Epithelial cell of prostate (primary cell): ENCODE measurements at places on chromosomes 6 and 20.
A peak's percentile ranks its signal among the peaks of the same experiment; 100 is the strongest.

DNA sequence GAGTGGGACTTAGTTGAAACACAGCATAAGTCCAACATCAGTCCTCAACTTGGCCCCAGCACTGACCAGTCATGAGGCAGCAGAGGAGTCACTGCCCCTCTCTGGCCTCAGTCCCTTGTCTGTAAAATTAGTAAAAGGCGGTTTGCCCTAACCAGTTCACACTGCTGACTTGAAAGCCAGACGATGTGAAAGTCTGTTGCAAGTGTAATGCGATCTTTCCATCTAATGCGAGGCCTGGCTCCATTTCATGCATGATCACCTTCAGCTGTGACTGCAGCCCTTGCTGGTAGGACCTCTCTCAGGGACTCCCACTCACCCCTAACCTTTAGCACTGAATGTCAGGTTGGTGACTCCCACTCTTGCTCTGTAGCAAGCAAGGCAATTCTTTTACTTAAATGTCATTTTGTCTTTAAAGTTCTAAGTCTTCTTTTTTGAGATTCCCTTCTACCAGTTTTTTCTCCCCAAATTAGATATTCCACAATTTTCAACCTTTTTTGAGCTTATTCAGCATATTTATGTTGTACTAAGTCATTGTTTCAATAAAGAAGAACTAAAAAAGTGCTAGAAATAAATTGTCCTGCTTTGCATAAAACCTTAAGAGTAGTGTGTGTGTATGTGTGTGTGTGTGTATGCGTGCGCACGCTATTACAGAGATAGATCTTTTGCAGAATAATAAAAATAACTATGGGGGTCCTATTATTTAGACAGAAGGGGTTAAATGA lies 245.5 kb downstream of the PACRG start:
- DNase-seq: no peak

DNA sequence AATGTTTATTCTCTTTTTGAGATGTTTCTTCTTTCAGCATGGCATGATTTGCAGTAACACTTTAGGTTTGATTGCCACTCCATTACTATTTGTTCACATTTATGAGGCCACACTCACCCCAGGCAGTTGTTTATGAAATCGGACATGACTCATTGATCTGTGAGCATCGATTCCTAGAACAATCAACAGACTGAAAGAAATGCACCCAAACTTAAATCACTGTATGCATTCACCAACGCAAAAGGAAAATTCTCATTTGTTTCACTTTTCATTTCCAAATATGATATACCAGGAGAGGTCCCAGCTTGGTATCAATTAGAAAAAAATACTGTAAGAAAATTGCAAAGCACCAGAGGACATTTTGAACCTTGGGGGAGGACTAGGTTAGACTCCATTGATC lies 5.4 kb upstream of the GJA10 start:
- no peak for DNase-seq

DNA sequence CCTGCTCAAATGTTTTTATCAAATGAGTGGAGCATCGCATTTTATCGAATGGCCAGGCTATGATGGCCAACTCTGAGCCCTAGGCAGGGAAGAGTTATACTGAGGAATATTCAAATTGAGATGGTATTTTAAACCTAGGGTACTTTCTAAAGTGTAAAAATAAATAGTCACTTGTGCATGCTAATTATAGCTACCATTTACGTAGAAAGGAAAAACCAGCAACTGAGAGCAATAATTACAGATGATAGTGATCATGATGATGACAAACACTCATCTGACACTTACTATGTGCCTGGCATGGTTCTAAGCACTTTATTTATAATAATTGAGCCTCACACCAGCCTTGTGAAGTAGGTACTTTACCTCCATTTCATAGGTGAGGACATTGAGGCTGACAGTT lies 455.7 kb downstream of the CD83 start:
- DNase-seq: no peak

DNA sequence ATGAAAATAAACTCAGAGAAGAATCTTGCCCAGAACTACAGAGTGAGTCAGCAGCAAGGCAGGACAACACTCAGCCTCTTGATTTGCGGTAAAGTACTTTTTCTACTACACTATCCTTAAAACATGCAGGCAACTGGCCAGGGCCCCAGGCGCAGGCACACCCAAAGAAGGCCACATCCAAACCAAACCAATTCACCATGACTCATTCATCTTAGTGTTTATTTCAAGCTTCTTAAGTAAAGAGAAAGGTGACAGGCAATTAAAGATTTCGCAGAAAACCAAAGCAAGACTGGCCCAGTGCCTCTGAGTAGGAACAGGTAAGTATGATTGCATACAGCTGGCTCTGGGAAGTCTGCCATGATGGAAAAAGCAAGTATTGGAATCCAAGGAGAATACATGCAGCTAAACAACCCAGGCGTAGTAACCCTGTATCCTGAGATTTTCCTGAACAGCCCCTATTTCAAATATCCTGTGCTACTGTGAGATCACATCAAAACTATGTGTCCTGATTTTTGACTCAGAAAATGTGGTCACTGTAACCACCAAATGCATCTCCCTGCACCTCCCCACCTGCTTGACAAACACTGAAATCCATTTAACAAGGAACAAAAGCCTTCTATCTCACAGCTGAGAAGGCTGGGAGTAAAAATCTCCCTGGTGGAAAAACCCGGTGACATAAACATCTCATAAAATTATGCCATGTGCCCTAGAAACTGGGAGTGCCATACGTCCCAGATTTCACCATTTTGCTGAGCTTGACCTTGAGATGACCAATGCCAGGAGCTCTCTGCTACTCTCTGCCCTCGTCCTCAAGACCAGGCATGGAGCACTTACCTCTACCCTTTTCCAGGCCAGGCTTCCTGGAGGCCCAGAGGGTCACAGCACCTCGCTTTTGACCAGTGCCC lies 12.4 kb downstream of the WFDC3 start:
- DNase-seq: peak; percentile 99

GRCh38 chr6:130482645-130483390 lies 117.0 kb downstream of the TMEM200A start:
- no peak for DNase-seq

GRCh38 chr6:106823732-106824351 lies 150.7 kb downstream of the CD24 start:
- no peak for DNase-seq

- no peak for DNase-seq
Observed at GRCh38 chr6:108119769-108120141, 45.2 kb upstream of the OSTM1 start.

DNA sequence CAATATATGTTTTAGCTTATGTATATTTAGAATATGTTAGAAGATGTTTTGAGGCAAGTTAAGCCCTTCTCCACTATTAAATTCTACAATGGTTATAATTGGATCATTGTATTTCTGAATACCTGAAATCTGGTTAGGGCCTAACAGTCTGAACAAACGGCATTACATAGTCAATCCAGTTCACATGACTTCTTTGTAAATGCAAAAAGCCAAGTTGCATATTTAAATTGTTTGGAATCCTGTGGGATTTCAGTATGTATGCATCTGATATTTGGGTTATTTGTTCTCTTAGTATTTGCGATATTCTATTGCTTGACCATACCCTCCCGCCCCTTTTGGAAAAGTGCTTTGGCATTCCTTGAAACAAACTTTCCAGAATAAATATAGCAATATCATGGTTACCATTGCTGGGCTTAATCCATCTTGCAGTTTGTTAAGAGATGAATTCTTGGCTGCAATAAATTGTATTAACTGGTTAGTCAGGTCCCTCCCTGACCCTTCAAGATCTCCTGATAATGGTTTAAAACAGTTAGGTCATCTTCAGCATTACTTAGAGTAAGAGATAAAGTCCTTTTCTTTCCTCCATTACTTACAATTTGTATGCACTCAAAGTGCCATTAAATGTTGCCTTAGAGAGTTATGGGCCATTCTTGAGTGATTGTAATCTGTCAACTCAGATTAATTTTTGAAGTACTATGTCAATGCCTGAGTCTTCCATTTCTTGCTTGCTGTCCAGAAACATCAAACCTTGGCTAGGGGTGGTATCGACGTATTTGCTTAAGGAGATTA lies 36.5 kb downstream of the LRRC1 start:
- no peak for DNase-seq
